Stimulated activated CD8-positive, alpha-beta memory T cell treated with anti-CD3 and anti-CD28 coated beads, Interleukin-2, amount 100 ng/mL, for 48 hours (primary cell): ENCODE measurements at places on chromosomes 16 and 17.

DNA sequence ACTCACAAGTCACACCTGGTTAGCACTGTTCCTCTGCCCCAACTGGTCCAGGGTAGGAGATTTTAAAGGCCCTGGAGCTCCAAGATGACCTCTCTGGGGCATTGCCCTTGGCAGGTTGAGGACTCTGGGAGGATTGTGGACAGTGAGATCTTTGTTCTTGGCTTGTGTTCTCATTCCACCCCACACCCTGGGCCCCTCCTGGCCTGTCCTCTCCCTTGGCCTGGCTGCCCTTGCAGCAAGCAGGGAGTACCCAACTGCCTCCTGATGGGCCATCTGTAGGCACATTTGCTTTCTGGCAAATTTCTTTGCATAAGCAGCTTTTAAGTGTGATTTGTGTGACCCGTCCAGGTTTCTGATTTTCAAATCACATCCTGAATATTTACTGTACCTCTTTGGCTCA lies 239.6 kb downstream of the UTP18 start:
- DNase-seq: no peak

GRCh38 chr16:22638393-22639206 lies 127.9 kb downstream of the NPIPB5 start:
- no peak for DNase-seq

DNA sequence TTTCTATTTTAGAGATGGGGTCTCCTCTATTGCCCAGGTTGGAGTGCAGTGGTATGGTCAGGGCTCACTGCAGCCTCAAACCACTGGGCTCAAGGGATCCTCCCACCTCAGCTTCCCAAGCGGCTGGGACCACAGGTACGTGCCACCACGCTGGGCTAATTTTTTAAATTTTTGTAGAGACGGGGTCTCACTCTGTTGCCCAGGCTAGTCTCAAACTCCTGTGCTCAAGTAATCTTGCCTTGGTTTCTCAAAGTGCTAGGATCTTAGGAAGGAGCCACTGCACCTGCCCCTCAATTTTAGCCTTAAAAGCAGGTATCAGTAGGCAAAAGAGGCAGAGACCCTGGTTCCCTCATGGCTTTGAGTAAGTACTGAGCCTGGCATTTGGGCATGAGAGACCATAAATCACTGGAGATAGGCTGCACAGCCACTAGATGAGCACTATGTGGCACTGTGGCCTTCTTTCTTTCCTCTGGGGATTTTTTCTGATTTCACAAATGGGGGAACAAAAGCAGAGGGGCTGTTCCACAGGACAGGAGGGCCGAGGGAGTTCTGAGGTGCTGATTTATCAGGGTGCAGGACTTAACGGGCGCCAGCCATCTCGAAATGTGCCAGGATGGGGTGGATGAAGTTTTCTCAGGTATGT lies 82.2 kb downstream of the PLXDC1 start:
- DNase-seq: no peak

DNA sequence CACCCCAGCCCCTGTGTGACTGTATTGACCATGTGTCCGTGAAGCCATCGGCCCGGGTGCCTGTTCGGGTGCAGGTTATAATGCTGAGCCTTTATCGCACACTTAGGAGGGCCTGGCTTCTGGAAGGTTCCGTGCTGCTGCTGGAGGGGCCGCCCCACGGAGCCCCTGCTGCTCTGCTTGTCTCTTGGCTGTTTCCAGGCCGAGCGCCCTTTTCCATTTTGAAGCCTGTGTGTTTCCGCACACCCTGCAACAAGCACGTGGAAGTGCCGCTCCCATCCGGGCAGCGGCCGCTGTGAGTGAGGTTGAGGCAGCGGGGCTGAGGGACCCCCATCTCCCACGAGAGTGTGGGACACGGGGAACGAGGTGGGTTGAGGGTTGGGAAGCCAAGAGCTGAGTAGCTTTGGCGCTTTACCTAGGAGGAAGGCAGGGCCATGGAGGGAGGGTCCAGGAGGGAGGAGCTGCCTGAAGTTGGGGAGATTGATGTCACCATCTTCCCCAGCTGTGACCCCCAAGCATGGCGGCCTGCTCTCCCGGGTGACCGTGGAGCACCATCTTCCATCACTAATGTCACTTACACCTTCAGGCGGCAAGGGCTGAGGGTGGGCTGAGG lies 200.1 kb upstream of the GSE1 start:
- DNase-seq: no peak

- no peak for DNase-seq
Measured at GRCh38 chr16:85658504-85659326, 30.0 kb downstream of the GINS2 start.

DNA sequence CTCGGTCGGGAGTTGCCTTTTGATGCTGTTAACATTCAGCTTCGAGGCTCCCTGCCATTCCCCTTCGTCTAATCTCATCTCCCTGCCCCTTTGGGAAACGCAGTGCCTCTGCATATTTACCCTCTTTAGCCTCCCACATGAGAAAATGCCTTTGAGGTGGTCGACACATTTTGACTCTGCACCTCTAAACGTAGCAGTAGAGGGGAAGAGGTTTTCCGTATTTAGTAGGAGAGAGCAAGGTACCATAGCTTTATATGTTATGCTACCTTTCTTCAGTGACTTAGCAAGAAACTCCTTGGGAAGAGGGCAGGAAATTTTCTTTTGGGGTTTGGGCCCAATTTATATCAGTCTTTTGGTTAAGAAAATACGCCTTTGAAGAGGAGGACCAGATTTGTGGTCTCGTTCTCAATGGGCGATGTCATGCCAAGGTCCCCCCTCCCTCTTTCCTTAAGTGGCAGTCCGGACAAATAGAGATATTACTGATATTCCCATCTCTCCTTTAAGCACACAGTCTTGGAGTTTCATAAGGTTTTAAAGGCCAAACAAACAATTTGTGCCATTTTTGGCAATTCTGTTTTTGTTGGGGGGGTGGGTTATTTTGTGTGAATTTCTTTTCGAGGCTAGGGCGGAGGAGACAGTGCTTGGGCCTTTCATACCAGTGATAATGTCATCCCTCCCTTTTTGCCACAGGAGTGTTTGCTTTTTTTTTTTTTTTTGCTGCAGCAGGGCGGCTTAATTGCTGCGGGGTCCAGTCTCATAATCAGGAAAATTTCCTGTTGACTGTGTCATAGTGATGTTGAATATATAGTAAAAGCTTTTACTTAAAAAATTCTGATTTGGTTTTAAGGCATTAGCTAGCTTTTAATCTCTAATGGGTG lies 1.5 kb downstream of the PAFAH1B1 start:
- DNase-seq: no peak

DNA sequence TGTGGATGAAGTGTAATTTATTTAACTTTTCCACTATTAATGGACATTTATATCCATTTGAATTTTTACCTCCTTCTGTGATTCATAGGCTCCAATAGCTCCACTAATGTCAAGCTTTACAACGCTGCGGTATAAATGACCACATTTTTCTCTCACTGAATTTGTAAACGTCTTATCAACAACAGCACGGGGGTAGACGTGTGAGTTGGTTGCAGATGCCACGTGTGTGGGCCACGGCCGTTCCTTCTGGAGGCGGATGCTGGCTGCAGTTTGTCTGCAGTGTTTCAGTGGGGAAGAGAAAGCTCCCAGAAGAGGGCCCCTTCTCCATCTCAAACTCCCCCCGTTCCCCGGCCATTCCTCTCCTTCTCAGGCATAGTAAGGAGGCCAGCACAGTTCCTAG lies 68.2 kb upstream of the XYLT1 start:
- DNase-seq: no peak

GRCh38 chr17:12773153-12773552 lies 16.1 kb upstream of the ARHGAP44 start:
- DNase-seq: no peak

DNA sequence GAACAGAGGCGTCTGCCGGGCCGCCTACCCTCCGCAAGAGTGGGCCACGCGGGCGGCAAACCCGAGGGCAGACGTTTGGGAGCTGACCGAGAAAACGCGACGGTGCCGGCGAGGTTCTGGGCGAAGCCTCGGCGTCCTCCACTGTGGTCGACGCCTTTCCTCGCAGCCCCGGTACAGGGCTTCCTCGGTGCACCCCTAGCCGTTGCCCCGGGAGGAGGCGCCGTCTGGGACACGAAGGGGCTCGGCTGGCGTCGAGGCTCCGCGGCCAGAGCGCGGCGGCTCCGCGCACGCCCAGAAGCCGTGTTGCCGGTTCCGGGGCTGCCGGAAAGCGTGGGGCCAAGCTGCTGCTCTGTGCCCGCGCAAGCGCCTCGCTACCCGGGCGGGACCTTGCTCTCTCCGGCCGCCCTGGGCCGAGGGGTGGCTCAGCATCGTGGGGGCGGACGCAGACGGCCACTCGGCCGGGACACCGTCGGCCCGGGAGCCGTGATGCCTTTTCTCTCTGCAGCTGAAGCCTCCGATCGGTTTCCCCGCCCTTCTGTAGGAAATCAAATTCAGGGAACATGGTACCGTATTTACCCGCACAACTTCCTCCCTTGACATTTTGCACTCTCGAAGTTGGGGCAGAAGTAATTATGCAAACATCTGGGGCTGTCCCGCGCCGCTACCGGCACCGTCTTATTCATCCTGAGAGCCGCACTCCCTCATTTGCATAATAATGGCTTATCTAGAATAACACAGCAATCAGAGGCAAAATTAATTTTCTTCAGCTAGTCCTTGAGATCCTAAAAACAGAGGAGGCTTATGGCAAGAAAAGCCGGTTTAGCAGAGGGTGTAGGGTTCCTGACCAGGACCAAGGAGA lies 7.3 kb upstream of the CBX8 start:
- peak; percentile 61 for DNase-seq

- no peak for DNase-seq
Measured at GRCh38 chr16:82092711-82093110, 57.7 kb downstream of the HSD17B2 start.

DNA sequence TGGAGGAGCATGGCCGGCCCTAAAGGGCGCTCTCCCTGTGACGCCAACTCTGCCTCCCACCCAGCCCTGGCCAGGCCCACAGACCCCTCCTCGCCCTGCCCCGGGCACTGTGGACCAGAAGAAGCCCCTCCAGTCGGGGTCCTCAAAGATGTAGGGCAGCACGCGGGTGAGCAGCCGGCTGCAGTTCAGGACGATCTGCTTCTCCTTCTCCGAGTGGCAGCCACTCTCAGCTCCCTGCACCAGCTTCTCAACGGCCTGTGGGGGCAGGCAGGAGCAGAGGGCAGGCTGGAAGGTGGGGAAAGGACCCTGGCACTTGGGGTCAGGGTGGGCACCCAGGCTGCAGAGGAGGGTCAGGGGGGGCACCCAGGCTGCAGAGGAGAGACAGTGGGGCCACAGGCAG lies 8.9 kb downstream of the HID1 start:
- DNase-seq: no peak

DNA sequence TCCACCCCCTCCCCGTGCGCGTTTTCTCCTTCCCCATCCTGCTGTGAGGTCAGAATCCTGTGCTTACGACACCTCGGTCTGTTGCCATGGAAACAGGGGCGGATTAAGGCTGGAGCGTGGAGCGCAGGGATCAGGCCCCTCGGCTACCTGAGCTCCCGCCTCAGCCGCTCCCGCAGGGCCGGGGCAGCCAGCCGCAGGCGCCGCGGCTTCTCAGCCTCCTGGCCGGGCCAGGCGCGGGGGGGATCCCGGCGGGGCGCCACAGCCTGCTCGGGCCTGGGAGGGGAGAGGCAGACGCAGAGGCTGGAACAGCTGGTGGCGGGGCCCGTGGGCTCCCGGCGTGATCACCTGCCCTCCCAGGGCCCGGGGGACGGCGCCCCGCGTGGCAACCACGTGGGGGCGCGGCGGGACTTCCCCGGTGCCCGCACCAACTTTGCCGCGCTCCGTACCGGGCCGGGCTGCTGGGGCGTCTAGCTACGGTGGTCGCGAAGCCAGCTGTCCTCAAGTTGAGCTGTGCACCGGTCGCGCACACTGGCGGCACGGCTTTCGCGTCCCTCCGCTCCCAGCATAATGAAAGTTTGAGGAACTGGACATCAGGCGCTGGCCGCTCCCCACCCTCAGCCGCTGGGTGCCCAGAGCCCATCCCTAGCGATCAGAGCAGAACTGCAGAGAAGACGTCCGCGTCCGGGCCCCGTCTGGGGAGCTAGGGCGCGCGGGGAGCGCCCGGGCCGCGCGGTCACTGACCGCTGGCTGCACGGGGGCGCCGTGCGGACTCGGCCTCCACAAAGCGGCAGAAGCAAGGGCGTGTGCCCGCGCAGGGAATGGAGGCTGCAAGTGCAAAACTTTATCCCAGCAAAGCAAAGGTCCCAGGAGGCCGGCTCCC lies 1.2 kb downstream of the RTN4RL1 start:
- no peak for DNase-seq

DNA sequence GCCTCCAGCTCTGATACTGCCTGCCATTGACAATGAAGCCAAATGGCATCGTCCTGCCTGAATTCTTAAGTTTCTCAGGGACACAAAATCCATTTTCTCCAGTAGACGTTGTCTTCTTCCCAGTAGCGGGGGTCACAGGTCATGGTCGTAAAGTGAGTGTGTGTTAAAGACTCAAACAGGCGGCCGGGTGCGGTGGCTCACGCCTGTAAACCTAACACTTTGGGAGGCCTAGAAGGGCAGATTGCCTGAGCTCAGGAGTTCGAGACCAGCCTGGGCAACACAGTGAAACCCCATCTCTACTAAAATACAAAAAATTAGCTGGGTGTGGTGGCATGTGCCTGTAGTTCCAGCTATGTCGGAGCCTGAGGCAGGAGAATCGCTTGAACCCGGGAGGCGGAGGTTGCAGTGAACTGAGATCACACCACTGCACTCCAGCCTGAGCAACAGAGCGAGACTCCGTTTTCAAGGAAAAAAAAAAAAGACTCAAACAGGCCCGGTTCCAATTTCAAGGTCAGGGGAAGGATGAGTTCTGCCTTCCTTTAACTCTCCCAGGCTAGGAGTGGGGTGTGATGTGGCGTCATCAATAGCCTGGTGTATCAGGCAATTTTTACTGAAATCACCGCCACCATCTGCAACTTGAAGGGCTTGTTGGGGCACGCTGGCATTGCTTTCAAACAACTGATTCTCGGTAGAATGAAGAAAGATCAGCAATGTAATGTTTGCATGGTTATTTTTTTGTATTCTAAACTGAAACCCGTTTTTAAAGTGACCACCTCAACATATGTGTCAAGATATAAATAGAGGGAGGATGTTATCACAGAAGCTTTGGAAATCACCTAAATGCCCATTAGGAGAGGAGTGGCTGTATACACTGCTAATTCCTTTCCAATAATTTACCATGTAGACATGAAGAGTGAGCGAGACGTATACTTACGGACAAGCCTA lies 91.0 kb downstream of the WSCD1 start:
- DNase-seq: no peak

DNA sequence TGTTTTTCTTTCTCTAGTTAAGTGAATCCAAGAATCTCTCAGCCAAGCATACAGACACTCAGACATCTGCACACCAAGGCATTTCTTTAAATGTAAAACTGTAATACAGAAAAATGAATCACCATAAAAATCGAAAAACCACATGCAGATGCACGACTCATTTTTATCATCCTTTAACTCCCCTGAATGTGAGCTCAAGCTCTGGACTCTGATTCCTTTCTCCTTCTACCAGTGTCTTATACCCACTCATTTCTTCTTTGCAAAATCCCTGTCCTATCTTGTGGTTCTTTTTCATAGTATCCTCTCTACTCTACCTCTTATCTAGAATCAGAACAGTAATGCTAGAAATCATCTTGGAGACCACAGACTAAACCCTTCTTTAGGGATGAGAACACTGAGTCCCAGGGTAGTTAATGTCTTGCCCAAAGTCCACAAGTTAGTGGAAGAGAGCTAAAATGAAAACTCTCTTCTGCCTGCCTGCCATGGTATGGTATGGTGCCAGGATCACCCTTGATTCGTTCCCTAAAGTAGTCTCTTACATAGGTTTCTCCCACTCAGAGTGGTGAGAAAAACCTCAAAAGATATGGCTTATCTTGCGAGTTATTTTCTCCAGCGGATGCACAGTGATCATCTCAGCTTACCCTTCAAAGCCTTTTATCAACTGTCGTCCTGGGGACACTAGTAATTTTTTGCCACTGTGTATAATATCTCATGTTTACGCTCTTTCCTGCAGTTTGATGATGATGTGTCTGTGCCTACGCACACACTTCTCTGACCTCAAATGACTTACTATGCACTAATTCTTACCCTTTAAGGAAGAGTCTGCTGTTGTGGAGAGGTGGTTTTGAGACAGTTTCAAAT lies 30.2 kb downstream of the BRD7 start:
- DNase-seq: no peak
